ENCODE measurements at places on chromosomes 3 and 15.

DNA sequence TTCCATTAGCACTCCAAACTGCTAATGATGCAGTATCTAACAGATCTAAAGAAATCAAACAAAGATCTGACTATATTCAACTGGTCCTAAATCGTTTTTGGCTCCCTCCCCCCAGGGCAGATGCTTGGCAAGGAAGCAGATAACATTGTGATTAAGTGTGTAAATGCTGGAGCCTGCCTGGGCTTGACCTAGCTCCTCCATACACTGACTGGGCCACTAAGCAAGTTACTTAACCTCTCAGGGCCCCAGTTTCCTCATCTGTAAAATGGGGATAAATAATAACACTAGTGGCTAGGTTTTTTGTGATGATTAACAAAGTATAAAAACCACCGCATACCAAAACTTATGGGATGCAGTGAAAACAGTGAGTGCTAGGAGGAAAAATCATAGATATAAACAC lies 9.2 kb downstream of the EID1 start:
- DNase-seq, result no peak

DNA sequence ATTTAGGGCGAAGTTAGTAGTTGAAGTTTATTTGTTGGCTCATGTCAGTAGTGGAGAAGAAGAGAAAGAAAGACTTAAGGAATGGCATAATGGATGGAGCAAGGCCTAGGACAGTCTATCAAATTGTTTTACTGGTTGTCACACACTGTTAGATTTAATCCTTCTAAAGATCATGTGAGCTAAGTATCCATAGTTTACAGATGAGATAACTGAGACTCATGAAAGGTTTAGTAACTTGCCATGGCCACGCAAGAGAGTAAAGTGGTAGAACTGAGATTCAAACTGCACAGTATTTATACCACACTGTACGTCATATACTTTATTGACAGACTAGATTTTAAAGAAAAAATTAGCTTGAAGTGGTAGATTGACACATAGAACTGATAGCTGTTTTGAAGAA lies 11.4 kb downstream of the SPRED1 start:
- no peak for DNase-seq

- DNase-seq, result no peak
Observed at GRCh38 chr3:23213813-23214212, 10.7 kb downstream of the UBE2E2 start.

DNA sequence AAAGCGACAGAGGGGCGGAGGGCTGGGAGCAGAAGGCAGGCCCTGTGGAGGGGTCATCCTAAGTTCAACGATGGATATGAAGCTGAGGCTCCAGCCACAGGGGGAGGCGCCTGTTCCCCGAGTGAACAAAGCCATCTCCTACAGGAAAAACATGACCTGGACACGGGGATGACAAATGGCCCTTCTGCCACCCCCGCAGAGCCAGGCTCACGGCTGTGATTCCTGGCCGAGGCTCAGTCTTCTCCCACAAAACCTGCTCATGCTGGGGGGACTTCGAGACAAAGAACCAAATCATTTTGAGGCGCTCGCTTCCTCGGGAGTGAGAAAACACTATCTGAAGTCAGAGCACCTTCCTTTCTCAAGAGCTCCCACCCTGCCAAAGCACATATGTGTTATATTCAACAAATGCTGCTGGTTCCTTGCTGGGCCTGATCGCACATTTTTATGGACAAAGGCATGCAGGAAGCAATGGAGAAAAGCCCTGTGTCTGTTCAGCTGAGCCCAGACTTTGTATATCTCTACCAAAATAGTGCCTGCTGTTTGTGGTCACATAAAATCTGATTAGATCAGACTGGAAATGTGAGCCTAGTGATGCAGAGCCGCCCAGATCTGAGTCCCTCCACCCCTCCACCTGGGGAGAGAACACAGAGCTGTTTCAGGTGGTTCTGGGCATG lies 5.6 kb downstream of the RBP1 start:
- DNase-seq, result no peak

All from activated T-cell treated with anti-CD3 and anti-CD28 coated beads, Interleukin-2, amount 50 U/mL, for 48 hours (primary cell).